HepG2 (cell line): ENCODE measurements at places on chromosomes 5 and 9.

DNA sequence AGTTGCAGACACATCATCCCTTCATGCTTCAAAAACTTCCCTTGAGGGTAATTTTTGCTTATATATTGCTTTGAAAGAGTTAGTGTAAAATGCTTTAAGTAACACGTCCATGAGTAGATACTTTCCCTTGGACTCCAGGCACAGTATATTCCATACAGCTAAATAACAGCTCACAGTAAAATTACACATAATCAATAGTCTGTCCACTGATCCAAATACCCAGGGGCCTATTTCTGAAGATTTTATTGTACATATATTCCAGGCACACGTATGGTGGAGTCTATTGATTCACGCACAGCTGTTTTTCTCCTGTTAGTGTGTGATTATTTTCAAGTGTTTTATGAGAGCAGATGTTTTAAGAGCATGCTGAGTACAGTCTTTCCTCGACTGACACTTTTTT, 223.7 kb upstream of the GRAMD2B start:
- DNase-seq, result no peak

- no peak for DNase-seq
These were observed 53.2 kb upstream of the NCS1 start for GRCh38 chr9:130118841-130119518.

DNA sequence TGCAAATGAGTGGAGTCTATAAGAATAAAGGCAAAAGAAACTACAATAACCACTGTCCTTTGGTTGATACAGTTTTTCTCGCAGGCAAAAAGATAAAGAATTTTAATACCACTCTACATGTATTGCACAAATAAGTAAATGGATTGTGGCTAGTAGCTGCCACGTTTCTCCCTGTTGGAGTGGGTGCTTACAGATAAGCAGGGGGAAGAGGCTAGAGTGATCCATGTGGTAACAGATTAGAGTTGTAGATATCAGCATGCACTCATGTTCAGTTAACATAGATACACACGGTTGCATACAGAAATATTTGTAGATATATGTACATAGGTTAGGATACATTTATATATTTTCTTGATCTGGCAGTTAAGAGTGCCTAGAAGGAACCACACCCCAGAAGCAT, 179.5 kb downstream of the ARHGEF28 start:
- DNase-seq, result no peak

- DNase-seq, result peak; percentile 25
These were observed 169.0 kb upstream of the PANK3 start for GRCh38 chr5:168747987-168748777.

GRCh38 chr9:128588581-128589233, 36.3 kb downstream of the SPTAN1 start:
- no peak for DNase-seq

DNA sequence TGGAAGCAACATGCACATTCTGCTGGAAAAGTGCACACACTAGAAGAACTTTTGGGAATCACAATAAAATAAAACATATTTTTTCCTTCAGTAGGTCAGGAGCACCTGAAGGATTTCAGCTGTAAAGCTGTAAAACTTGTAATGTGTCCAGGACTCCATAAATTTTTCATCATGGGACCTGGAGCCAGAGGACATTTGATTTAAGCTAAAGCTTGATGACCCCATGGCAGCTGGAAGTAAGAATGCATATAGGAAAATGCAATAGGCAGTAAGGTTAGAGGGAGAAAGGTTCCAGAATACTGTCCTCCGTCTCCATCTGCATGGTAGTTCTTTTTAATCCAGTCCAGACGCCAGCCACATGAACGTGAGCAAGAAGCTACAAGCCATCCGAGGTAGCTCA, 166.0 kb downstream of the ADAMTSL1 start:
- DNase-seq, result no peak

GRCh38 chr5:146079695-146080373, 25.5 kb downstream of the PLAC8L1 start:
- DNase-seq, result no peak

DNA sequence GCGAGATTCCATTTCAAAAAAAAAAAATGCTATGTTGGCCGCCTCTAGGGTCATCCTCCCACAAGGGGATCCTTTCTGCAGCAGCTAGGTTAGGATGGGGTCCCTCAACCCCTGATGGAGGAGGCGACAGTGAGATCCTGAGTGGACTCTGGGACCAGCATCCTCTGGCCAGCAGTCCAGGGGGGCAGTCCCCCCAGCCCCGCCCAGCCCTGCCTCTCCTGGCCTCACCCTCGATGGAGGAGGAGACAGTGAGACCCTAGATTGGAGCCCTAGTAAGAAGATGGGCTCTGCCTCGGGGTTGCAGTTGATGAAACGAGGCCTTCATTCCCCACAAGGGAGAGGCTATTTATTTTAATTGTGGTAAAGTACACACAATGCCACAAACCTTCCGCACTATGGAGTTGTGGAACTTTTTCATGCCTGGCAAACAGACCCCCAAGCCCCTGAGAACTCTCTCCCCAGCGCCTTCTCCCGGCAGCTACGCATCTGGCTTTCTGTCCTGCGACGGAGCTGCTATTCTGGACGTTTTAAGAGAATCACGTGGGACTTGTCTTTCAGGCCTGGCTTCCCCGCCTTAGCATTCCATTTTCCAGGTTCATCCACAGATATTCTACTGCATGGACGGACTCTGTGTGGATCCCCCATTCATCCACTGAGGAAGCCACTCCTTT, 15.8 kb downstream of the VAV2 start:
- DNase-seq, result no peak

DNA sequence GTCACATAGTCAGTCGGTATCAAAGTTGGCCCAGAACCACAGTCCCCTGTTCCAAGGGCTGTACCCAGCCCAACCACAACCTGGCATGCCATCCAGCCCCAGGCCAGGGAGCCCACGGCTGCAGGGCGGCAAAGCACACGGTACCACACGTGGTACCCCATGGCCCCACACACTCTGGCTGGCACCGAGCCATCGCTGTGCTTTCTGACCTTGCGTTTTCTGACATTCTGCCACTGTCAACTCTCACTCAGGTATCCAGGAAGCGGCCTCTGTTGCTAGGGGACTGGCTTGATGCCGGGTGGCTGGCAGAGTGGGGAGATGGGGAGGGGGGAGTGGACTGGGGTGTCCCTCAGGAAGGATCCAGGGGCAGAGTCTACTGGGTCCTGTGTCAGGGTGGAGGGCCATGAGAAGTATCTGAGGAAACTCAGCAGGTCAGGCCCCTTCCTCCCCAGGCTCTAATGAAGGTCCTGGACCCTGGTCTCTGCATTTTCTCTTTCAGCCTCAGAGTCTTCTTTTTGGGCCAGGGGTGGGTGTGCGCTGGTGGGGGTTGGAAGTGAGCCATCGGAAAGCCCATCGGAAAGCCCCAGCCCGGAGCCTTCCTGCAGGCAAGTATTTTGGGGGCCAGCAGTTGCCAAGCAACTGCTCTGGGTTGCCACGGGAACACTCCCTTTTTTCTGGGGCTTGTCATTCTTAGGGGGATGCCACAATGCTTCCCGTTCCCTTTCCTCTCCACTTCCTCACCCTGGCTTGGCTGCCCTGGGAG, 21.0 kb upstream of the RALGDS start:
- no peak for DNase-seq

- DNase-seq, result no peak
These were observed 5.8 kb upstream of the ZNF367 start for GRCh38 chr9:96423985-96424336.

DNA sequence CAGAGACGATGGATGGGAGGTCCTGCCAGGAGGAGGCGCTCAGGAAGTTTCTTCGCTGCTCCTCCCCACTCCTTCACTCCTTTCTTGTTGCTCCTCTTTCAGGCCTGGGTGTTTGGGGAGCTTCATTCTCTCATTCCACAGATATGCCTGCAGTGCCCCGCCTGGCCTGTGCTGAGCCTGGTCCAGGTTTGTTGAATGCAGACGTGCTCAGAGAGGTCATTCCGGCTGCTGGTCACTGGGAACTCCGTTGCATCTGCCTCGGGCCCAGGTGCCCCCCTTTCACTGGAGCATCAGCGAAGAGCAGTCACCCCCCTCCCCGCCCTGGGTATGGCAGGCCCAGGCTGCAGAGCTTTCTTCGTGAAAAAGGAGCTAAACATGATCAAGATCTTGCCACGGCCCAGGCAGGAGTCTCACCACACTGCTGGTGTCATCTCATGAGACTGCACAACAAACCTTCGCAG, 15.5 kb downstream of the SURF6 start:
- DNase-seq, result no peak

DNA sequence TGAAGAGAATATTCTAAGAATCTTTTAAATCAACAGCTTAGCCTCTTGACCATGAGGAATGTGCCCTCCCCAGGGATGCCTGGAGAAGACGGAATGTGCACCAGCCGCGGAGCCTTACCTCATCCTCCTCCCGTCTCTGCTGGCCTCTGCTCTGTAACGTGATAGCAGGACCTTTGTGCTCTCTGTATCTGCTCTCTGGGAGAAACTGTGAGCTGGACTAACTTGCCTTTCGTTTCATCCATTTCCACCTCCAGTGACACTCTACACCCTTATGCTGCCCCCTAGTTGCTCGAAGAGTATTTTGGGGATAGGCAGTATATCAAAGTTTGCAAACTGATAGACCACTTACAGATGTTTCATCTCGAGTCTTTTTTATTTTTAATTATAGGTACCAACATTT, 141.4 kb downstream of the NPR3 start:
- DNase-seq, result peak; percentile 22

DNA sequence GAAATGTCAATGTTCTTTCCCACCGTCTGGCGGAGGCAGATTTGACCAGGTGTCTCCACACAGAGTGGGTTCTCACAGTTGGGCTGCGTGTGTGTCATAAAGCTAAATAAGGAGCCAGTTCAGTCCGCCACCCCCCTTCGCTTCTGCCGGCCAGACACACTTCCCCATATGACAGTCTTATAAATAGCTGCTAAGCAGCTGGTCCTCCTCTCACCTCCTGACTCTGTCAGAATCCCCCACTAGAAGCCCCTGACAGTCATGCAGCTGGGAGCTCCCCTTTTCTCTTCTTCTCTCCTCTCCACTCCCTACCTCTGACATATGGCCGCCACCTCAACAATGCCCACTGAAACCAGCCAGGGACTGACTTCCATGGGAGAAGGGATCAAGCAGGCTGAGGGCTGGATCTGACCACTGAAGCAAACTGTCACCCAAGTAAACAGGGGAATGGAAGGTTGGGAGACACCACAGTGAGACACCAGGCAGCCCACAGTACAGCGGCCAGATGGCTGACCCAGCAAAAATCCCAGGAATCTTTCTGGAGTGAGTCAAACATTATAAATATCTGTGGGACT, 141.9 kb upstream of the EFNA5 start:
- no peak for DNase-seq

- DNase-seq, result no peak
These were observed 6.3 kb upstream of the PHYKPL start for GRCh38 chr5:178238711-178239592.

DNA sequence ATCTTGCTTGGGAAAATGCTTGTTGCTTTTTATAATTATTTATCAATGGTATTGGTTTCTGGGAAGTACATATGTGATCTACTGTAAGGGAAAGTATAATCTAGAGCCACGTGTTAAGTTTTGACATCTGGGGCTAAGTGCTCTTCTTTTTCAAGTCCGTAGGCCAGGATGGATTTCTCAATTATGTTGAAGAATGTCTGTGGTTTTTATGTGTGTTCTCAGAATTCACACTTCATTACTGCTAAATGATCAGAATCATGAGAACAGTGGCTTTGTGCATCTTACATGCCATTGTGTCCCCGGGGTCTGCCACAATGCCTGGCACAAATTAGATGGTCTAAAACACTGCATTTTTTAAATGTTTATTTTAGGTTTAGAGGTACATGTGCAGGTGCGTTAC, 14.5 kb upstream of the AUH start:
- no peak for DNase-seq

GRCh38 chr5:118553662-118554061, 434.7 kb downstream of the DTWD2 start:
- DNase-seq, result no peak

DNA sequence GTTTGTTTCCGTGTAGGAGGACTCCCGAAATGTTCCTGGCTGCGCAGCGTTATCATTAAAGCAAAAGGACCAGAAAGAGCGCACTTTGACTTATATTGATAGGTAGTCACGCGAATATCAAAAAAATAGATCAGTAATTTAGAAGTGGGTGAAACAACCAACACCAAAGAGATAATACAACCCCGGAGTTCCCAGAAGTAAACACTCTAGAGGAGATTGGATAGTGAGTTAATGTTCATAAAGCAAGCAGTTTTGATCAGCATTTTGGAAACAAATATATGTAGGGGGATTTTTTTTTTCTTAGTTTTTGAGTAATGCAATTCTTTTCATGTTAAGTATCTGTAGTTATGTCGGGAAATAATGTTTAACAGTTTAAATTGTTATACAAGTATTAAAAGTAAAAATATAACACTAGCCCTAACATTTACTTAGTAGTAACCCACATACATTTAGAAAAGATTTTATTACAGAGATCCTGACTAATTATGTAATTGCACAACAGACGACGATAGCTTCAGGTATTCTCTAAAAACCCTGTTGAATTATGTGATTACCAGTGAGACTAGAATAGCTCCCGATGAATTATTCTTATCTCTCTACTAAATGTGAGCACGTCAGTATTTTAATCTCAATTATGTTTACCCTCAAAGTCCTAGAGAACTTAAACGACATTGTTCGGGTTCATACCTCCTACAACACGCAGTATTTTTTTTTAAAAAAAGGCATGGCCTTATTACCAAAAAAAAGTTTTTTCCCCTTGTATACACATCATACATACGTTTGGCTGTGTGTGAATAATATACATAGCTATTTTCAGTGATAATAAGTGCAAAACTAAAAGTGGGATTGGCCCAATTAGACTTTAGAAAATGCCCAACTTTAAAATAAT, 9.4 kb upstream of the NFIB start:
- DNase-seq, result no peak

DNA sequence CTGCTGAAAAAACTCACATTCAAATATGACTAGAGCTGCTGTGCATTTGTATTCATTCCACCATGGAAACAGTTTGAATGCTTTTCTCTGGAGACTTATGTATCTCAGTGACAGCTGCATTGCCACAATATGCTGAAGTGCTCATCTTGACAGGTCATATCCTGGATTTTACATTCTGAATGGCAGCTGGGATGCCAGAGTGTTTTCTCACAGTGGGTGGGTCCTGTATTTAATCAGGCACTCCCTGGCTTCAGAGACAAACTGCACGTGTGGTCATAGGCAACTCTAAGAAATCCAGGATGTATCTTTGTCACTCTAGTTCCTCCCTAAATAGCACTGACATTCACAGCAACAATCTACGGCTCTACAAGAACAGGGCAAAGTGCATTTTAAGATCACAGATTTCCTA, 75.6 kb downstream of the ST8SIA4 start:
- no peak for DNase-seq

- DNase-seq, result no peak
These were observed 147.8 kb downstream of the HSPA4 start for GRCh38 chr5:133199417-133200178.
